ENCODE measurements at places on chromosomes 2 and 18.

DNA sequence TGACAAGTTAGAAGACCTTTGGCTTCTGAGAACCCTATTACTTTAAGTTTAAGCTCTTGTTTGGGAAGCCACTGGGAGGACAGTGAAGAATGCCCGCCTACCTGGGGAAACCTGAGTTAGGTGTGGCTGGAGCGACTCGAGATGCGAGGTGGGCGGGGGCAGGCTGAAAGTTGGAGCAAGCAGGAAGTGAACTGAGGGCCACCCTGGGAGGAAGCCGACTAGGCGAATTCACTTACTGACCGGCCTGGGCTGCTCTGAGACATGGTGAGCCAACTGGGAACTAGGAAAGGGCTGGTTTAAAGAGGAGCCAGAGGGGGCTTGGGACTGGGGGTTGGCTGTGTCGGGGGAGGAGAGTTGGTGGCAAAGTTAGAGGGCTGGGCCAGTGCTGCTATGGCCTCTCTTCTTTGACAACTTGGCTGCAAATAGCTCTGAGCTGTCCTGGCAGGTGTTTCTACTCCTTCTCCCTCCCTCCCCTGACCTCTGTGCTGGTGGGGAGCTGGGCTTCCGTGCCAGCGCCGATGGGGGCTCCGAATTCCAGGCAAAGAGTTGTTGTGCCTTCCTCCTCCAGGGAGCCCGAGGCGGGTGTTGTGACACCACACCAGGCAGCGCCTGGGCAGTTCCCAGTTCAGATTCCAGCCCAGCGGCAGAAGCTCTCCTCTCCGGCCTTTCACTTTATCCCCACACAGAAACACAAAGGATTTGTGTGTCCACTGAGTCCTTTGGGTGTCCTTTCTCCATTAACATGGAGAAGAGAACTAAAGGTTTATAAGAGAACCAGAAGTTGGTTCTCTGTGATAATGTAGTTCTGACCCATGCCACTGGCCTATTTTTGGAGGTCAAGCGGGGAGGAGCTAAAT lies at the start of gene VAMP8:
Gene VAMP8 (plus strand): TSS at position 201 of the 857 bp plus-strand sequence. CDS start 61 bp downstream, at position 262.
- peak; percentile 48 for DNase-seq

GRCh38 chr2:109030870-109031475 lies 42.0 kb upstream of the EDAR start:
- no peak for DNase-seq

DNA sequence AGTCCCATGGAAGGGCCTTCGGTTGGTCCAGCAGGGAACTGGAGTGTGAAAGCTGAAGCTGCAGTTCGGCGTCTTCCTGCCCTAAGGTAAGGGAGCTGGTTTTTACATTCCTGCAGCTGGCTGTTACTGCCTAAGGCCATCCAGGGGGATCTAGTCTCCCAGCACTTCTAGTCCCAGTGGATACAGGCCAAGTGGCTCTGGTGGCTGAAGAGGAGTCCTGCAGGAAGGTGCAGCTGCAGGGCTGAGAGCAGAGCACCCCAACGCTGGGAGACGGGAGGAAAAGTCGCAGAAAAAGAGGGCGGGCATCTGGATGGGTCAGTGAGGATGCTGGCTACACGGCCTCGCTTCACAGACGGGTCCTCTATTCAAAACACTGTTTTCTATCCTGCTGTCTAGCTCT lies 225.0 kb upstream of the HS6ST1 start:
- DNase-seq = no peak

- no peak for DNase-seq
Measured at GRCh38 chr2:237689336-237690131, 62.1 kb downstream of the LRRFIP1 start.

- DNase-seq = no peak
Measured at GRCh38 chr2:128665113-128665512, 346.4 kb upstream of the HS6ST1 start.

DNA sequence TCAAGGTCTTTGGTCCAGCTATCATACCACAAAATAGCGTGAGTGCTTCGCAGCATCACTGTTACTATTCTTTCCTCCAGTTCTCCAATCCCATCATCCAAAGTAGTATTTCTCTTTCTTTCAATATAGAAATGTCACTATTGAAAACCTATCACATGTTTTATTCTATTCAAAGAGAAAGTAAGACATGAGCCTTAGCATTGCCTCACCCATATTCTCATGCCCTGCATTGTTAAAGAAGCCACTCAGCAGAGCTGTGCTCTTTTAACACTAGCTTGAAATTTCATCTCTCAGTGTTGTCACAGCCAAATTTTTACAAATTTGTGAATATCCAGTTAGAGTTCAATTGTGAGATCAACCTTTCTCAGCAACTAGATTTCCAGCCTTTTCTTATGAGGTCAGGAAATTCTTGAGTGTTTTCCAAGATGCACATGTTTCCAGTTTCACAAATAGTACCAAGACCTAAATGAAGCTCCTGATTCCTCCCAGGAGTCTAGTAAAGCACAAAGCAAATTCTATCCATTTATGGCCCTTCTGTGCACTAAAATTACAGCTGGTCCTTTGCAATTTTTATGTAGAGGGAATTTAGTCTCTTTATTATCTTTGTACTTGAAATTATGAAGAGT lies 343.7 kb downstream of the SPAG16 start:
- no peak for DNase-seq

DNA sequence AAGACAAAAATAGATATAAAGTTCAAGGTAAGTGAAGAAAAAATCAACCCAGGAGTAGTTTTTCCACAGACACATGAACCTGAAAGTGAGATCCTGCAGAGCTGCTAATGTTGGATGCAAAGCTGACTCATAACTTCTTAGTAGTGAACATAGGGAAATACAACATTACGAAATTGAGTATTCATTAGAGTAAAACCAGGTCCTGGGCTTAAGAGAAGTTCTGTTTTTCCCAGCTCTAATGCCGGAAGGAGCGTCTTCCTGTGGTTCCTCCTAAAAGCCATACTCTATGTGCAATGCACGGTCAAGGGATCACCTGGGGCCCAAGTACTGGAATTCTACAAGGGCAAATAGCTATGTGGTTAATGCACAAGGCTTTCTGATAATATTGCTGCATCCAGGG lies 141.7 kb downstream of the RBMS1 start:
- no peak for DNase-seq

GRCh38 chr2:85875350-85876050 lies 13.3 kb downstream of the ST3GAL5 start:
- no peak for DNase-seq

DNA sequence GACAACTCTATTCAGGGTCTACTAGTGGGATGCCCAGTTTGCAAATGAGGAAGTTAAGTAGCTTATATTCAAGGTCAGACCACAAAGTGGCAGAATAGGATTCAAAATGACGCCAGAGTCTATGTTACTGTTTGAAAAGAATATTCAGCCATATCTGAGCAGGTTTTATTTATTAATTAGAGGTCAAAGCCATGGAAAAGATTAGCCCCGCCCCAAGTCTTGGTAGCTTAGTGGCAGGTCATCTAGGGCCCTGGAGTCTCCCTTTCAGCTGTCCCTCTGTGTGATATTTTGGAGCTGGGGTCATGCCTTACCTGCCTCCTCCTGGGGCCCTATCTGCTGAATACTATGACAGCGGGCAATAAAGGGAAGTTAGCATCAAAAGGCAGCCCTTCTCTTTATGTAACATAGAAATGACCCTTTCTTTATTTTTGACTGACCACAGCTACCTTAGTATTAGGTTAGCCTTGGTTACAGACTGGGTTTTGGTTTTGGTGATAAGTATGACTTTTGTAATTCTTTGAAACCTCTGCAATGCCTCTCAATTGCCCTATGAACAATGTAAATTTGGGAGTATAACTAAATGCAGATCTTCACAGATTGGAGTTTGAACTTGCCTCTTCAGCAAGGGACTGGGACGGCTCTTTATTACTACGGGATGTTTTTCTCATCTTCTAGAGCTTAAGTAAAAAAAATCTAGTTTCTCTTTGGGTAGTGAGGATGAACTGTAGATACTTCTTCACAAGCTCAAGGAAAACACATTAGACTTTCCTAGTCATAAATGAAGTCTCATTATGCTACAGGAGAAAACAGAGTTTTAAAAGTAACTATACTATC lies 153.0 kb upstream of the ITGA4 start:
- no peak for DNase-seq

GRCh38 chr2:8312861-8313830 lies 368.7 kb upstream of the ID2 start:
- DNase-seq = no peak

DNA sequence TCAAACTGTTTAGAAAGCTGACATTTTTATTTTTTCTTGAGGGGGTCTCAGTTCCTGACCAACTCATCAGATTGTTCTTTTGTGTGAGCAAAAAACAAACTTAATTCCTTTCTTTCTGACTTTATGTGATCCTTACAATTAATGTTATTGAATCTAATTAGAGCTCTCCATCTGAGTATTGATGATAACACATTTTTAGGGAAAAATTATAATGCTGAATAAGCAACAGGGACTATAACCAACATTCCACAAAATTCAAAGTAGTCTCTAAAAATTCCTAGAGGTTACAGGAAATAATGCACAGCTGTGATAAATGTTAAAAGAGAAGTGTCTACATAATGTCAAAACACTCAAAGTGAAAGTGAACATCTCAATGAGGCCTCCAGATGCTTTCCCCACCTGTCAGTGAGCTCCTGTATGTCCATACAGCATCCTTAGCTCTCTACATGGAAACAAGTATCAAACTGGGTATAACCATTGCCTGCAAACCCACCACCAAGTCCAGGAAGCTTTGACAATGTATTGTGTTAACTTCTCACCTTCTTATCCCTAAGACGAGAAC lies 786.0 kb upstream of the SLC39A10 start:
- DNase-seq = no peak

GRCh38 chr2:37585295-37585908 lies 86.0 kb downstream of the CDC42EP3 start:
- DNase-seq = no peak

DNA sequence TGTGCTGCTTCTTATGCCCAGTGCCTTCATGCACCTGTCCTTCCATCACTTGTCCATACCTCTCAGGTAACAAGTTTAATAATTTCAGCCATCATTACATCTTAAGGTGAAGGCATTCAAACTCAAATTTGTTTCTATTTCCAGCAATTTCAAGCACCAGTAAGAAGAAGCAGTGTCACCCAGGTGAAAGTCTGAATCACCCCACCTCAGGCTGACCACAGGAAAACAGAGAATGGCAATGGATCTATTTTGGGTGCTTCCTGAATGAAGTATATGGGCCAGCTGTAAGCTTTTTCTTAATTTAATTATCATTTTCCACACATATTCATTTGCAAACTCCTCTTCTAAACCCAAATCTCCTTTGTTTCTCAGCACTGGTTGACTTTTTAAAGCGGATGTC lies 372.7 kb upstream of the SOX11 start:
- DNase-seq = no peak

GRCh38 chr2:139819273-139819796 lies 1039.1 kb upstream of the NXPH2 start:
- no peak for DNase-seq

DNA sequence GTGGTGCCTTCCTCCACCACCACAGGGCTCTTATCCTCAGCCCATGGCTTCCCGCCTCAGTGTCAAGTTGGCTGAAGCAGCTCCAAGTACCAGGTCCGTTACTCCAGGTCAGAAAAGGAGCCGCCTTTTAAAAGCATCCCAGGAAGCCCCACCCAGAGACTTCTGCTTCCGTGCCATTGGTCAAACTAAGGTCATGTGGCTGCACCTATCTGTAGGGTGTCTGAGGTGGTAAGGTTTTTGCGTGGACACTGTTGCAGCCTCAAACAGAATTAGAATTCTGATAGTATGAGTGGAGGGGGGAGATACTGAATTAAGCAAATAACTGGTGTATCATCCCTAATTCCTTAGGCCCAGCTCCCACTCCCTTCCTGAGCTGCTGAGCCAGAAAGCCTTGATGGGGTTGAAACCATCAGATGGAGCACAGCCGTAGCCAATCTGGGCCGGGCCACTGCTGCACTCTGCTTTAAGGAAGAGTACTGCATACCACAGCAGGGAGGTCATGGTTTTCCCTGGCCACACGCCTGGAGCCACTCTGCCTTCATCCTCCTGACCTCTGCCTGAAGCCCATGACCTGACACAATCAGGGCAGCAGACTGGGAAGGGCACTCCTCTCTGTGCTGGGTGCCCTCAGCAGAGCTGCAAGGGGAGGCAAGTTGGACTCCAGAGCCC lies 8.4 kb downstream of the TMEM247 start:
- no peak for DNase-seq

DNA sequence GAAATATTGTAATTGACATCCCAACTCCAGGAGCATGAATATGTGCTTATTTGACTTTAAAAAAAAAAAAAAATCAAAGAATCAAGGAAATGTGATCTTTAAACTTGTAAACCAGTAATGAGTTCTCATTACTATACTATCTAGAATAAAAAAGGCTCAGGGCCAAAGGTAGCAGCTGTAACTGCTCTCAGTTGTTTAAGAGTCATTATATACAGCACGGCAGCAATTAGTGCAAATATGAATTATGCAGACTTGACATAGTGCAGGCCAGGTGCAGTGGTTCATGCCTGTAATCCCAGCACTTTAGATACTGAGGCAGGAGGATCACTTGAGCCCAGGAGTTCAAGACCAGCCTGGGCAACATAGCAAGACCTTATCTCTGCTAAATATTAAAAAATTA lies 125.7 kb upstream of the TTC39C start:
- DNase-seq = no peak

- no peak for DNase-seq
Measured at GRCh38 chr2:239401881-239402233, 1.0 kb upstream of the HDAC4 start.

GRCh38 chr2:140508756-140509155 lies 1622.1 kb downstream of the LRP1B start:
- no peak for DNase-seq

DNA sequence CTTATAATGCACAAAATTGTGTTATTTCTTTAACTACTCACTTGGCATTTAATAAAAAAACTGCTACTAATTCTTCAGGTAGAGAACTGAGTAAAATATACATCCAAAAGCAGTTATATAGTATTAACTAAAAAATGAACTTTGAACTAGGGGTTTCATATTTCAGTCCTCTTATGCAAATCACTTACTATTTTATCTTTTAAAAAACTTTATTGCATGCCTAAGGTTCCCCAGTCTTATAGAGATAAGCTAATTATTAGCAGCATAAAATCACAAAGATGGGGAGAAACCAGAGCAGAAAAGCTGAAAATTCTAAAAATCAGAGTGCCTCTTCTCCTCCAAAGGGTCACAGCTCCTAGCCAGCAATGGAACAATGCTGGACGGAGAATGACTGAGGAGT lies 228.0 kb downstream of the CALCRL start:
- no peak for DNase-seq

GRCh38 chr2:5618271-5618670 lies 73.9 kb upstream of the SOX11 start:
- no peak for DNase-seq

GRCh38 chr18:30705943-30706342 lies 336.6 kb downstream of the DSC3 start:
- no peak for DNase-seq

GRCh38 chr2:134275058-134275862 lies 21.4 kb downstream of the MGAT5 start:
- DNase-seq = no peak

GRCh38 chr18:59426855-59427254 lies 67.8 kb upstream of the LMAN1 start:
- DNase-seq = no peak

DNA sequence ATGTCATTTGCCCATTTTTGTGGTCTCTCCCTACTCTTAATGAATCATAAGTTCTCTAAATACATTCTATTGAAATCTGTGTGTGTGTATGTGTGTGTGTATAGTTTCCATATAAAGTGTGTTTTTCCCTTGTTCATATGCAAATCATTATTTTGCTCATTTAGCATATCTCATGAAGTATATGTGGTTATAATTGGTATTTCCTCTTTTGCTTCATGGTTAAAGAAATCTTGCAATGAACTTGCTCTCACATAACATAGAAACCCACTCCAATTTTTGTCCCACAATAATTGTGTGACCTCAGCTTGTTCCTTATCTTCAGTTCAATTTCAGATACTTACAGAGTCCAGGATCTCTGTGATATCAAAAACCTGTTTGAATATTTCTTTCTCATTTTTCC lies 1.2 kb downstream of the CPO start:
- no peak for DNase-seq
